ENCODE measurements at places on chromosomes 5 and 9.

GRCh38 chr9:113456235-113456634 lies 7.3 kb upstream of the RGS3 start:
- no peak for DNase-seq

DNA sequence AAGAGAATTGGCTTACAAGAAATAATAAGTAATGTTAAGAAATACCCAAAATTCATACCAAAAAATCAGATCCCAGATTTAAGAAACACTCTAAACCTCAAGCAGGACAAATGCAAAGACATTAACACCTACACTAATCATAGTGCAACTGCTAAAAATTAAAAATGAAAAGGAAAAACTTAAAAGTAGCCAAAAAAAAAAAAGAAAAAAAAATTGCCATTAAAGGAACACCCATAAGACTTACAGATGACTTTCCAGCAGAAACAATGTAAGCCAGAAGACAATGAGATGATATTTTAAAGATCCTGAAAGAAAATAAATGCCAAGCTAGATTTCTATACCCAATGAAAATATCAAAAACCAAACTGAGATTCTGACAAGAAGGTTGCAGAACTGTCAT lies 101.5 kb downstream of the DENND1A start:
- DNase-seq, result no peak

DNA sequence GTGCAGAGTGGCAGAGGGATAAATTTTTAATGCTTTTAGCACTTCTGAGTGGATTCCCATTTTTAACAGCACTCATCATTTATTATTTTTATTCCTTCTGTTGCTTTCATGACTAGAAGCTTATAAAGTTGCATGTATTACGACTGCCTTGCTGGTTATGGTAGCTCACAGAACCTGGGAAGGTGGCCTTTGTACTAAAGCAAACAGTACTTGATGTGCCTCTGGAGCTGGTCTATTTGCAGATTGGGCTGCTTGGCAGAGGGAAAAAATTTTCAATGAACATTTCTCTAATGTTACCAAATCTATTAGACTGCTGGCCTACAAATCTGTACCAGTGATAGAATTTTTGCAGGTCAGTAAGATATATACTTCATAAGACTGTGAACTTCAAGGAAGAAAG lies 274.5 kb upstream of the C9orf72 start:
- DNase-seq, result no peak

DNA sequence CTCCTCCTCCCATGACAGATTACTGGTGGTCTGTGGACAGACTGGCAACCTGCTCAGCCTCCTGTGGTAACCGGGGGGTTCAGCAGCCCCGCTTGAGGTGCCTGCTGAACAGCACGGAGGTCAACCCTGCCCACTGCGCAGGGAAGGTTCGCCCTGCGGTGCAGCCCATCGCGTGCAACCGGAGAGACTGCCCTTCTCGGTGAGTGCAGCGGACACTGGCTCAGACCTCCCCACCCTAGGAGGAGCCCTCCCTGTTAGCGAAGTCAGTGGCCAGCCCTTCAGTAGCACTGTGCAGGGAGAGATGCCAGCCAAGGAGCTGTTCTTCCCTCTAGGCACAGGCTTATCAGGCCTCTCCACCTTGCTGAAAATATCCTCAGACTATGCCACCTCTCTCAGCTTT lies 143.5 kb downstream of the SAXO1 start:
- DNase-seq, result no peak

DNA sequence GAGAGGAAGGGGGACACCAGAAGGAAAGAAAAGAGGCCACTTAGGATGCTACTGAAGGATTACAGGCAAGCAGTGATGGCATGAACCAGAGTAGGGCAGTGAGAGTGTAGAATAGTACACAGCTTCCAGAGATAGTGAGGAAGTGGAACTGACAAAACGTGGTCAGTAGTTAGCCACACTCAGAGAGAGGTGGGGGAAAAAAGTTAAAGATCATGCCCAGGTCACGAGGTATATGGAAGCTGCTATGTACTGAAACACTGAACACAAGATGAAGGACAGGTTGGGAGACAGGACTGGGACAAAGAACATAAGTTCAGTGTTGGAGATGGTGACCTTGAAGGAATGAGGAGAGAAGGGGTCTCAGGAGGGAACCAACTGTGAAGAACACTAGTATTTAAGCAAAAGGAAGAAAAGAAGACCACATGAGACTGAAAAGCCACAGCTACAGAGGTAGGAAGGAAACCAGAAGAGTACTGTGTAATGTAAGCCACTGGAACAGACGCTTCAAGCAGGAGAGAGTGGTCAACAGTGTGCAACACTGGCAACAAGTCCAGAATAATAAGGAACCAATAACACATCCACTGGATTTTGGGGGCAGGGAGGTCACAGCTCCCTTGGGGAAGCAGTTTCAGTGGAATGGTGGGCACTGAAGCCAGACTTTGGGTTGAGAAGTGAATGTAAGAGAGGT lies 45.5 kb downstream of the ELL2 start:
- no peak for DNase-seq

- no peak for DNase-seq
These were observed 607.4 kb upstream of the ADAMTS16 start for GRCh38 chr5:4532705-4533080.

DNA sequence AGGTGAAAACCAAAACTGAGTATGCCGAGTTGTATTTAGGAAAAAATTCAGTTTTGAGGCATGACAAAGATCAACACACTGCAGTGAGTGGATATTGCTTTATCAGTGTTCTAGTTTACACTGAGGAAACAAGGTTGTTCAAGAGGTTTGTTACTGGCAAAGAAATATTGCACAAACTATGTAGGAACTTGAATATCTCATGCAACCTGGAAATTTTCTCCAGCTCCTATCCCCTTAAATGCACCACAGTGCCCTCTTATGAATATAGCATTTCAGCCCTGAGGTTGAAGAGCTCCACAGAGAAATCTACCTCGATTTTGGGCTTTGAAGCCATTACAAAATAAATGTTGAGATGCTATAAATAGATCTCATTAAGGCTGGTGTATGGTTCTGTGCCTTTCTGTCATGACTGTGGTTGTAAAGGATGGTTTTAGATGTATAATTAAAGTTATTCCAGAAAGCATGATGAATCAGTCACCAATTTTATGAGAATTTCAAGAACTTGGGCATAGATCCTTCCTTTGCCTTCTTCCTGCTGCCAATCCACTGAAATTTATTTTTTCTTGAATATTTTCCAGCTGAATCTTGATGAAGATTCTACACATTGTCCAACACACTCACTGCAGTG lies 159.3 kb downstream of the SPATA31D1 start:
- no peak for DNase-seq

DNA sequence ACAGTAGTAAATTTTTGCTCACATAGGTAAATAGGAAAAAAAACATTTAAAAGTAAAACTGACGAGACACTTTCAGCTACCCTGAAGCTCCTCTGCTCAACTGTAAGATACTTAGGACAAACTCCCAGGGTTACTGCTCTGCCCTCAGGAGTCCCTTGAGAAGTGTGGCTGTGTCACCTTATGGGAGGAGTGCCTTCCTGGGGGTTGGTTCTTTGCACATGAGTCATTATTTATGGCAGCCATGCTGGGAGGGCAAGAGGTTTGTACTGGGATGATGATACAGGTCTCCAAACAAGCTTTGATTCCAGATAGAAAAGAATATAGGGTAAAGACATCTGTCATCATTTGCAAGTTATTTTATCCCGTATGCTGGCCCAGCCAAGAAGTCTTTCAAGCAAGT lies 45.9 kb downstream of the TTC1 start:
- no peak for DNase-seq

GRCh38 chr5:141778206-141778605 lies 96.2 kb upstream of the ARAP3 start:
- DNase-seq, result peak; percentile 22

- no peak for DNase-seq
These were observed 16.1 kb upstream of the AHRR start for GRCh38 chr5:305459-305858.

GRCh38 chr9:18208166-18209059 lies 265.5 kb upstream of the ADAMTSL1 start:
- DNase-seq, result no peak

- no peak for DNase-seq
These were observed 37.3 kb downstream of the MRPL36 start for GRCh38 chr5:1762121-1762882.

DNA sequence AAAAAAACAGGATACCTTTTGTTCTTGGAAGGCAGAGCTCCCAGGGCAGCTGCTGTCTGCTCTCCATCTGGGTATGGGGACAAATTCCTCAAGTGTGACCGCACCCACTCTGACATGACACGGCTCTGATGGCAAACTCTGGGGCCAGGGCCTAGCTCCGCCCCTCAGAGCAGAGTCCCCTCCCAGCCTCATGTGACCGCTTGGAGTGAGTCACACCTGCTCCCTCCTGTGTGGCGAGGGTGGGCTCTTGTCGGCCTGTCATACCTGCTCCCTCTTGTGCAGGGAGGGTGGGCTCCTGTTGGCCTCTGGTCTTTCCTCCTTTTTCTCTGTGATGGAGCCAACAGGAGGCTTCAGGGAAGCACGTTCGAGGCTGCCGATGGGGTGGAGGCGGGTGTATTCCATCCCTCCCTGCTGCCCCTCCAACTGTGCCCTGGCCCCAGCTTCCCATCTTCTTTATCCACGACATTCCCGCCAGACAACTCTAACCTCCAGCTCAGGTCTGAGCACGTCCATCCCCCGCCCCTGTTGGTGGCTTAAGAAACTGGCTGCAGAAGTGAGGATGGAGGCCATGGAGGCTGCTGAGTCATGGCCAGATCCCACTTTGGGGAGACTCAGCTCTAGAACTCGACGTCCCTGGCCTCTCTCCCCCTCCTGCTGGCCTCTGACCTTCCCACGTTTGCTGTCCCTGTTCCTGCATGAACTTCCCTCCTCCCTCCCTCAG lies 65.3 kb downstream of the OLFM1 start:
- no peak for DNase-seq

DNA sequence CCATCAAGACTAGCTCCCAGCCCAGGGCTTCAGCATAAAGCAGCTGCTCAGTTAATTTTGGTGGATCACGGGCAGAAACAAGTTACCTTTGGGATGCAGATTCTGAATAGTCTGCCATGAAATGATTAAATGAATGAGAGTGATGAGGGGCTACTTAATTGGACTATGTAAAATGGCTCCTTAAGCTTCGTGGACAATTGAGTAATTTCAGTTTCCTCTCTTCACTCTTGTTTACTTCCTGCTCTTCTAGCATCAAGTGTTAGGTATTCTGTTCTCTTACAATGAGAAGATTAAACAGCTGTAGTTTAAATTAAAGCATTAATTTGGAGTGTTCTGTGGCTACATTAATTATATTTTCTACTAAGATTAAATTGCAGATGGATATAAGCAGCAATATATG lies 28.1 kb downstream of the PIK3R1 start:
- DNase-seq, result no peak

DNA sequence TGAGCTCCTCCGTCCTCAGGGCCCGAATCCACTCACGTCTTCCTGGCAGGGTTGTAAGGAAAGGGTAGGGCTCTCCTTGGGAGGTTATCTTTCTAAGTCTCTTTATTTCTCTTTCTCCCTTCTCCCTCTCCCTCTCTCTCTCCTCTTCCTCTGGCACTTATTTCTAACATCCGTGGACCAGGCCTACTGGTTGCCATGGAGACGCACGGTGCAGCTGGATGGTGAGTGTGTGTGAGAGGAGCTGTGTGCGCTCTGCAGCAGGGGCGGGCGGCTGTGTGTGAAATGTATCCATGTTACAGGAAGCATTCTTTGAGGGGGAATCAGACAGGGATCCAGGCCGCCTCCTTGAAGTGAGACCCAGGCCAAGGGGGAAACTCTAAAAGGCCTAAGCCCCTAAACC lies 32.2 kb downstream of the PCDH1 start:
- DNase-seq, result no peak

GRCh38 chr9:125343518-125344275 lies 82.1 kb downstream of the GAPVD1 start:
- DNase-seq, result no peak

DNA sequence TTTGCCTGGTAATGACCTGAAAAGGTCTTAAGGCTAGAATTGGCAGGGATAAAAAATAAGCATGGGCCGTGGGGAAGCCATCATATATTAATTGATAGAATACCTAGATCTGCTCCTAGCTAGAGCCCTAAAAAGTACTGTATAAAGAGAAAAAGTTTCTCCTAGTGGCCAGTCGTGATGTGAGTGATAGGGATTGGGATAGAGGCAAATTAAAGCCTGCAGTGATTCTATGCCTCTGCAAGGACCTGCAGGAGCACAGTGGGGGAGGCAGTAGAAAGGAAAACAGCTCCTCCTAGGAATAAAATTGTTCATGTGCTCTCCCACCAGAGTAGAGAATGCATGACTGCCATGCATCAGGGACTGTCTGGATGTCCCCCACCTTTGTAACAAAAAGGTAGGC lies 56.2 kb upstream of the FTMT start:
- DNase-seq, result no peak

- DNase-seq, result no peak
These were observed 280.7 kb downstream of the KCTD16 start for GRCh38 chr5:144451187-144451973.

- no peak for DNase-seq
These were observed 189.1 kb downstream of the RANBP17 start for GRCh38 chr5:171050916-171051315.

DNA sequence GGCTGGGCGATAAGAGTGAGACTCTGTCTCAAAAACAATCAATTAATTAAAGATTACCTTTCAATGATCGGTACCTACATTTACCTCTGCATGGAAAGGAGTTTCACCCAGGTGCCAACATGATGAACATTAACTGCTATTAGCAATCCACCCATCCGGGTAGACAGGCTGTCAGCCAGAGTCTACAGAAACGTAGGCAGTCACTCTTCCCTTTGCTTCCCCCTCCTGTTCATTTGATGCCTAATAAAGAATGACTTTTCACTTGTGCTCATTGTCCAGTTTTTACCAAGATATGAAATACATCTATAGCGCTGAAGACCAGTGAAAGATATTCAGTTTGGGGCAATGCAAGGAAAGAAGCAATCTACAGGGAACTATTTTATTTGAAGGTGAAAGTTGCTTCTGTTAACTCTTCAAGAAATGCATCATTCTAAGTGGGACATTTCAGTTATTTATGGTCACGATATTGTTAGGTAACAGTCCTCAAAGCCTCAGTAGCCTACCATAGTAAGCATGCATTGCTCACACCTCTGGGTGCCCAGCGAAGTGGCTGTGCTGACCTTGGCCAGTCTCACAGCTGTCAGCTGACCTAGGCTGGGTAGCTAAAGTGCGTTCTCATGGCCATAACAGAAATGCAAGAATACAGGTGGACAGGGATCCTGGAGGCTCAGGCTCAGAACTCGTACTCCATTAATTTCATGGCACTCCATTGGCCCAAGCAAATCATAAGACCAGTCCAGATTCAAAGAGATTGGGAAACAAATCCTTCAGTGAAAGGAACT lies 87.2 kb upstream of the DMRT1 start:
- DNase-seq, result no peak
